Stimulated activated CD4-positive, alpha-beta T cell treated with anti-CD3 and anti-CD28 coated beads, Interleukin-4, amount 100 ng/mL, for 24 hours (primary cell): ENCODE measurements at places on chromosomes 1 and 21.

DNA sequence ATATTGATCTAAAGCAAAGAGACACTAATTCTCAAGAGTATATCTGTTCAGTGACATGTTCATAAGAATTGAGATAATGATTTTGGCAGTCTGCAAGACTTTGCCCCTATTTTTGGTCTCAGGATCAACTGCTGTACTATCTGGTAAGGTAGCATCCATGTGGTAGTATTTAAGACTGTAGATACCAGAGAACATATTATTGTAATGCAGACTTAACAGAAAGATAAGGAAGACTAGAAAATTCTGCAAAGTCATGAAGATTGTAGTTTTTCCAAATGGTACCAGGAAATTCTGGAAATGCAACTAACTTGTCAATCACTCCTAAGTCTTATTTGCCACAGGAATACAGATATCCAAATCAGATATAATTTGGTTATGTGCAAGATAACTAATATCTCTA lies 35.1 kb downstream of the RNF2 start:
- DNase-seq: no peak

GRCh38 chr1:94620345-94621031 lies 78.9 kb upstream of the F3 start:
- no peak for DNase-seq

GRCh38 chr1:154609398-154610380 lies 1.7 kb upstream of the ADAR start:
- DNase-seq: peak; percentile 64

DNA sequence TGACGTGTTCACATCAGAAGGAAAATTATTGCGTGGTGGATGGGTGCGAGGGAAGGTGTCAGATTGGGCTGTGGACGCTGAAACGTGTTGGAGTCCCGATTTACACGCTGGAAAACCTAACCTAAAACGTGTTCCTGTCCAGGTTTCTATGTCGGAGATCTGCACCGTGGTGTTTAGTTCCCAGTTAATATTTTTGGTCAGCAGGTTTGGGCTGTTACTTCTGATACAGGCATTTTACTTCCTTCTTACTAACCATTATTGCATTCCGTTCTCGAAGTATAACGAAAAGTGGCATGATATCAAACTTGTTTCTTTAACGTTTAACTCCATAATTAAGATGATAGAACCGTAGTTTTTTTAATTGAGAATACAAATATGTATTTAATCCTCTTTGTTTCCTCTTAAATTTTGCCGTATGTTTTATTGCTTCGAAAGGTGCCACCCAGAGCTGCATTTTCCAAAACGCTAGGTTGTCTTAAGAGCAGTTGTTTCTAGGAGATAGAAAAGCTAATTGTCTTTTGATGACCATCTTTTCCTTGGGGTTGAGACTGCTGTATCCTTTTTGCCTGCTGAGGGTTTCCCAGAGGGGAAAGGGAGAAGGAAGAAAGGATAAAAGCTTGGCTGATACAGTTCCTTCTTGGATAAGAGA lies 1.3 kb downstream of the ADARB1 start:
- no peak for DNase-seq

DNA sequence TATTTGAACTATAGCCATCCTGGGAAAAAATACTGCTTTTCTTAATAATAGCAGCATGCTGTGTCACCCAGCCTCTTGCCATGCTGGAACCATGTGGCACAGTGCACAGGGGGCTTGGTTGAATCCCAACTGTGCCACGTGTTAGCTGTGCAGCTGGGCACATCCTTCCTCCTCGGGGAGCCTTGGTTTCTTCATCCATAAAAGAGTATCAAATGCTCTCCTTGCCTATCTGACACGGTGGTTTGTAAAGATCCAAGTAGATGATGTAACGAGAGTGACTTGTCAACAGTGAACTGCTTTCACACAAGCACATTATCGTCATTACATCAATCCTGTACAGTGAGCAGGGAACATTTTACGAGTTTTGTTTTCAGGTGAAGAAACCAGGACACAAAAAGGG lies 24.4 kb downstream of the VASH2 start:
- no peak for DNase-seq

GRCh38 chr1:178055093-178055492 lies 38.8 kb upstream of the RASAL2 start:
- no peak for DNase-seq

- DNase-seq: no peak
These were observed 7.4 kb downstream of the LDLRAP1 start for GRCh38 chr1:25550683-25551310.

DNA sequence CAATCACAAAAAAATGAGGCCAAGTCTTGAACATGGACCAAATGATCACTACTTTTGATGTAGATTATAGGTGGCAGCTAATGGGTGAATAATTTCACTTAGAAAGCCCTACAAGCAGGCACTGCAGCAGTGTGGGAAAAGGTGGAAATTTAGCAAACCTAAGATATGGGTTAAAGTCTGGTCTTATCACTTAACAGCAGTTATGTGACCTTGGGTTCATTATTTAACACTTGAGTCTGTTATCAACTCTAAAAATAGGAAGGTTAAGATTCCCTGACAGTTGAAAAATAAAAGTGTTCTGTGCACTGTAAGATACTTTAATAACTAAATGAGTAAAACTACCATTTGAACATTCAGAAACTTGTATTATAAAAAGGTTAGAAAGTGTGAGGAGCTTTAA lies 47.5 kb downstream of the SSX2IP start:
- no peak for DNase-seq

DNA sequence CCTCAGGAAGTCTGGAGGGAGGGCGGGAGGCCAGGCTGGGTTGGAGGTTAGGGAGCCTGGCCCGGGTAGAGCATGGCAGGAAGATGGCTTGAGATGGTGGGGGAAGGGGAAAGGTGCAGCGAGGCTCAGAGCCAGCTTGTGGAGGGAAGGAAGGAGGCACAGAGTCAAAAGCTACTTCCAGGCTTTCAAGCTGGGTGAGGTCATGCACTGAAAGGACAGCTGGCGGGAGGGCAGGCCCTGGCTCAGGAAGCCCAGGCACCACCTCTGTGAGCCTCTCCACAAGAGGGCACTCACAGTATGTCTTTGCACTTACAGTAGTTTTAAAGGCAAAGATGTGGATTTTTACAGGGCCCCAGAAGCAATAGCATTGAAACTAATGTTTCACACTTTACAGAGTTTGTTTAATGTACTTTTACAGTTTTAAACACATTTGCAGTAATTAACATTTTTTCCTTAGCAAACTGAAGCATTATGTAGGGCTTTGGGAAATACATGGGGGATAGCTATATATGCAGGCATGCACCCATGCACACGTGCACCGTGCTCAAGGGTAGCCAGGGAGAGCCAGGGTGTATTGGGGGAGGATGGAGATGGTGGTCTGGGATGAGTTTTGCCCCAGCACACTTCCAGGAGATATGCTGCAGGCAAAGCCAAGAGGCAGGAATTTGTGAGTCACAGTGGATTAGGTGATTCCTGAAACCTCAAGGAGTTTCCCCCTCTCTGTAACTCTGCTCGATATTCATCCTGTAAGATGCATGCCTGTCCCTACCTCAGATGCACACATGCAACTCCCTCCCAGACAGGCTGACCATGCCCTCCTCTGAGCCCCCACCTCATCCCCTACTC lies 6.1 kb upstream of the ADAM15 start:
- DNase-seq: peak; percentile 67

DNA sequence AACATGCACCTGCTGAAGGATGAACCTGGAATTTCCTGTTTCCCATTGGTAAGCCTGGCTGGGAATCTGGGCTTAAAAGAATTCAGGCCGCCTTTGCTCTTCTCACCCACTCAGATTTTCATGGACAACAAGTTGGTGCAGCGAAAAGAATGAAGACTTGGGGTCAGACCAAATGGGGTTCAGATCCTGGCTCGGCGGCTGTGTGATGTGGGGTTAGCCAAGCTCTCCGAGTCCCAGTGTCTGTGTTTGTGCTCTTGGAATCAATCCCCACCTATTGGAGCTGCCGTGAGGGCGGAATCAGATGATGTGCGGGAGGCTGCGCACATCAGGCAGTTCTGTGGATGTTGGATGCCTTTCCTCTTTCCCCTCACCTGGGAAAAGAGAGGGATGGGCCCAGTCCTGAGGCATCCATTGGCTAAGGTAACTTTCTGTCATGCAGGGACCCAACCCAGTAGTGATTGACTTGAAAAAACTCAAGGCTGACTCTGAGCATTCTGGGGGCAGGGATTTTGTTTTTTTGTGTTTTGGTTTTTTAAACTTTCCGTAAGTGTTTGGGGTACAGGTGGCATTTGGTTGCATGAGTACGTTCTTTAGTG lies 228.3 kb downstream of the KAZN start:
- no peak for DNase-seq
